ENCODE measurements at places on chromosomes 5 and 9.

DNA sequence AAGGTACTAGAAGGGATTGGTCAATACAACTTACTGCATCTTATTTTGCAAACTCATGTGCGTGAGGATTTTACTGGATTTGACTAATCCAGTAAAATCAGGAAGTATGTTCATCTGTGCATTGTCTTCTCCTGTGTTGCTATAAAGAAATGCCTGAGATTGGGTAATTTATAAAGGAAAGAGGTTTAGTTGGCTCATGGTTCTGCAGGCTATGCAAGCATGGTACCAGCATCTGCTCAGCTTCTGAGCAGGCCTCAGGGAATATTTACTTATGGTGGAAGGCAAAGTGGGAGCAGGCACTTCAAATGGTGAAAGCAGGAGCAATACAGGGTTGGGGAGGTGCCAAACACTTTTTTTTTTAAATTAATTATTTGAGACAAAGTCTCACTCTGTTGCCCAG lies 2199.5 kb upstream of the WWC1 start:
- DNase-seq: no peak

- no peak for DNase-seq
These were observed 129.6 kb downstream of the PIK3R1 start for GRCh38 chr5:68345171-68345570.

- no peak for DNase-seq
These were observed 385.2 kb downstream of the FAM170A start for GRCh38 chr5:120014535-120014934.

DNA sequence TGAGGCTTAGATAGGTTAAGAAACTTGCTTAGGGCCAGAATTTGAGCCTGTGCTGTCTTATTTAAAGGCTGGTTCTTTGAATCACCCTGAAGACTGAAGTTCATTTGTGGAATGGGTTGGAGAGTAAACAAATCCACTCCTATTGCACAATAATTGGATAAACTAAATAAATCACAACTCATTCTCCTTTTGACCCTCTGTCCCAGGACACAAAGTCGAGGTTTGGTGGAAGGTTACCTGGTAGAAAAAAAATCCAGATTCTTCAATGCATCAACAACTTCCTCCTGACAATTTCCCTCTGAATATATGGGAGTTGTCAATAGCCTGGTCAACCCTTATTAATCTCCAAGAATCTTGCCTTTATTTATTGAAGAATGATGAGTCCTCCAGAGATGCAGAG lies 28.9 kb downstream of the TBC1D2 start:
- no peak for DNase-seq

GRCh38 chr9:108196332-108197007 lies 659.3 kb downstream of the ACTL7B start:
- DNase-seq: no peak

DNA sequence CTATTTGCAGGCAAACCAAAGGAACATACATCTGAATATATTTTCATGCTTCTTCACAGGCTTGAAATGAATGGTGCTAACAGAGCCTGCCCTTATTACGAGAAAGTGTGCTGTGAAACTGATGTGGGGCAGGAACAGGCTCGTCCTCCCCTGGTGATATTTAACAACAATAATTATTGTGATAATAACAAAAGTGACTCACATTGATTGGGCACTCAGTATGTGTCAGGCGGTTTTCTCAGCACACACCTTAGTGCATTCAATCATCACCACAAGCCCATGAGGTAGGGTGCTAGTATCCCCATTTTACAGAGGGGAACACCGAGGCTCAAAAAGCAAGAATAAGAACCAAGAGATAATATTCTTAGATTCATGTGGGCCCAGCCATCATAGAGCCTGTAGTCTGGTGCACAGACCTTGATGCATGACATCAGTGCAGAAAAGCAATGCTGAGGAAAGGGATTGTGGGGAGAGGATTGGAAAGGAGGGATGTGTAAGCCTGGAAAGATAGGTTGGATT lies 18.1 kb upstream of the BOD1 start:
- no peak for DNase-seq

DNA sequence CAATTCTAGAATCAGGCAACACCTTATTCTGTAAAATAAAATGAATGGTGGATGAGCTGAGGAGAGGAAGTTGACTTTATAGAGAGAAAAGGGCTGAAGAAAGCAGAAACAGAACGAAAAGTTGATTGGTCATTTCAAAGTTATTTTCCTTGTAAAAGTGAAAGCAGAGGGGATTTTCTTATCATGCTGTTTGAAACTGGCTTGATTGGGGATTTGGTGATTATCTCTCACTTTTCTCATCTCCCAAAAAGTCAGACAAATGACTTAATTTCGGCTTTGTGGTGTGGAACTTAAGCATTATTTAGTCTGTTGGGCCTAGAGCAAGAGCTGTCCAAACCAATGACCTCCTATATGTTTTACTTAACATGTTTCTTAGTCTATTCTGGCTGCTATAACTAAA lies 60.5 kb upstream of the ITGA2 start:
- DNase-seq: no peak

GRCh38 chr5:91098541-91098940 lies 284.6 kb downstream of the ARRDC3 start:
- DNase-seq: no peak

GRCh38 chr5:107232788-107233187 lies 437.9 kb downstream of the EFNA5 start:
- no peak for DNase-seq

- DNase-seq: no peak
These were observed 9.1 kb downstream of the ZCCHC9 start for GRCh38 chr5:81310402-81311063.

GRCh38 chr5:141574122-141574510 lies 44.7 kb downstream of the DIAPH1 start:
- DNase-seq: no peak

GRCh38 chr9:136020206-136020605 lies 59.0 kb upstream of the UBAC1 start:
- DNase-seq: no peak

DNA sequence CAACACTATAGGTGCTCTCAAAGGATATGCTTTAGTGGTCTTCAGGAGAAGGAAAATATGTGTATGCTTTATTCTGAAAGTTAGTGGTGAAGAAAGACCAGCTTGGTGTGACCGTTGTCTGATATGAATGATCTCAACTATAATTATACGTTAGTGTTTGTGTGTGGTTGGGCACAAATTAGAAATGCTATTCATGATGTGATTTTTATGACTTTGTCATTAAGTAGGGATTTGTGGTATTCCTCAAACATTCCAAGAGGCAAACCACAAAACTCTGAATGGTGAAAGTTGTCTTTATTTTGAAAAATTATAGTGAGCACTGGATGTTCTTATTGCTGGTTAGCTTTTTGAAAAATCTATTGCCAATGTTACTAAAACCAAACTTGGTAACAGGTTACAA lies 6.2 kb upstream of the F2R start:
- no peak for DNase-seq

DNA sequence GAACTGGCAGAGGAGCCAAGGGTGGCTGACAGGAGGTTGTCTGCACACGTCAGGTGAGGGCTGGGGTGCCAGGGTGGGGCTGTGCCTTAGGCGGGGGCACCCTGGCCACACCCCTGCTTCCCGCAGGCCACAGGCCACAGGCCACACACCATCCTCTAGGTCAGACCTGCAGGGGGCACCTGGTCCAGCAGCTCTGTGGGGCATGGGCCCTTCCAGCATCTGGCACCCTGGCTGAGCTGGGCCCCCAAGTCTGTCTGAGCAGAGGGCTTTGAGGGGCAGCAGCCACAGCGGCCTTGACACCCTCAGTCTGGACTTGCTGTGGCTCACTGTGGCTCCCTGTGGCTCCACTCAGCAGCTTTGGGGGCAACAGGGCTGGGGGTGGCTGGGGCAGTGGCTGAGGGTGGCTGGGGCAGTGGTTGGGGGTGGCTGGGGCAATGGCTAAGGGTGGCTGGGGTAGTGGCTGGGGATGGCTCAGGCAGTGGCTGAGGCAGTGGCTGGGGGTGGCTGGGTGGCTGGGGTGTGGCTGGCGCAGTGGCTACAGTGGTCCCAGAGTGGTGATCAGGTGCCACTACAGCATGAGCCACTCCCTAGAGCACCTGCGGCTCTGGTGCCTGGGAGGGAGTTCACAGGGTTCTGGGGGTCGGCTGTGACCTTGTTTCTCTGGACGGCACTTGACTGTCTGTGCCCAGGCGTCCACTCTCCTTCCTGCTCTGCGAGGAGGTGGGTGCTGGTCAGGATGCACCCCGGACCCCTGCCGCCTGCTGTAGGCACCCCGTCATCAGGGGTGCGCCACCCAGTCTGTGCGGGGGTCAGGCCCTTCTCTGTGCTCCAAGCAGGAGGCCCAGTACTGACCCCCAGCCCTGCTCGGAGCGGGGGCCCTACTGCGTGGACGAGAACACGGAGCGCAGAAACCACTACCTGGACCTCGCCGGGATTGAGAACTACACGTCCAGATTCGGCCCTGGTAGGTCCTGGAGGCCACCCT lies 27.1 kb downstream of the NKD2 start:
- no peak for DNase-seq

- DNase-seq: no peak
These were observed 144.8 kb downstream of the ST8SIA4 start for GRCh38 chr5:100758306-100758705.

DNA sequence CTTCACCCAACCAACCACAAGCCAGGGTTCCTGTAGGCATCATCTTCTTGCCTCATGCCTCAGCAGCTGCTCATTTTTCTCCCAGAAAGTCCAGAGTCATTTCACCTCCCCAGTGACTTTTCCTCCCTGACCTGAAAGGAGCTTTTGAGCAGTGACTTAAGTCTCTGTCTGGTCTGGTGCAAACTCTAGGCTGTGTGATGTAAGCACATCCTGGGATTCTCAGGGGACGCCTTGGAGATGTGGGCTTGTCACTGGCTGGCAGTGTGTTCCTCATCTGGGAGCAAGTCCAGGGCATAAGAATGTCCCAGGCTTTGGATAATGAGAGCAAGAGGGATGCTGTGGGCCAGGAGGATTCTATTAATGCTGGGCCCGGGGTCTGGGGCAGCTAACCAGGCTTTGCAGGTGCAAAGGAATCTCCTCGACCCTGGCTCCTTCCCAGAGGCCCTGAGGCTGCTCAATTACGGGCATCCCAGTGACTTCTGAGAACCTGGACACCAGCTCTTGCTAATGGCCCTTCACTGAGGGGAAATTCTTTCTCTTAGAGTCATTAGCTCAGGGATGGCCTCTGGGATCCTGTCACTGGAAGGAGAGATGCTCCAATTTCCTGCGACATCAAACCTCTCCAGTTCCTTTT lies 211.0 kb upstream of the PANK3 start:
- no peak for DNase-seq

DNA sequence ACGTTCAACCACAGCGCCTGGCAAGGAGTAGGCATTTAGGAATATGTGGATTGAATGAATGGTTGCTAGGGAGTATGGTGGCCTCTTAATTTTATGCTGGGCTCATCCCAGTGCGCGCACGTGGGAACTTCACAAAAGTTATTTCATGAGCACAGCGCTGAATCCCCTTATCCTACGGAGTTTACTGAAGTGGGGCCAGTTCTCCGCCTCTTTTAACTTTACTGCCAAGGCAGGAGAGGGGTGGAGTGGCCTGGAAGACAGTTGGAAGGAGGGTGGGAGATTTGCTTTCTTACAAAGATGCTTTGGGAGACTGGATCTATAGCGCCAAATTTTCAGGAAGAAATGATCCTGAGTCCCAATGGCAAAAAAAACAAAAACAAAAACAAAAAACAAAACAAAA lies 326.5 kb downstream of the SH3GL2 start:
- DNase-seq: no peak

DNA sequence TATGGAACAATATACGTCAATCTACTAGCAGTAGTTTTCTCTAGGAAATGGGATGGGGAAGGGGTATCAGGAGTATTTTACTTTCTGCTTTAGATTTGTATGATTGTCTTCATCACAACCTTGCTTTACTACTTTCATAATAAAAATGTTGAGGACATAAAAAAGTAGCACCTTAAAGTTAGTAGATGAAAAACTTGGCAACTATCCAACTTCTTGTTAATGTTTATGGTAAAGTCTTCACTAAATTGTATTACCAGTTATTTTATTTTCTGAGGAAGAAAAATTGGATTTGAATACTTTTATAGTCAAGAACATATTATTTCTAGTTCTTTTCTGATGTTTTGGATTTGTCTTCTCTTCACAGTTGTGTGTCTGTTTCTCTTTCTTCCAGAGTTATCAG lies 372.1 kb downstream of the ARRDC3 start:
- DNase-seq: no peak

DNA sequence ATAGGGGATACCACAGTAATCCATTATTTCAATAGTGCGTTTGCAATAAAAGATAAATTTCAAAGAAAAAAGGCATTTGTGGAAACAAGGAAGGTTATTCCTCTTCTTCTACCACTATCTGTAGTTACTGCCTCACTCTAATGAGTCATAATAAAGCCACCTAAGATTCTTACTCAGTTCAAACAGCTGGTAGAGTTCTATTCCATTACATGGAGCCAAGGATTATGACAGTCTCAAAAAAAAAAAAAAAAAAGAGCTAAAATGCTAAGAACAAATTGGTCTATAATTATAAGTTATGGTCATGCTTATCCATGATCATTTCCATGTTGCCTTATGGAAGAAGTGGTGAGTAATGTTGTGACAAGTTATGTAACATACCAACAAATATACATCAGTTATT lies 46.3 kb downstream of the DENND1A start:
- no peak for DNase-seq

GRCh38 chr5:152593388-152593787 lies 188.3 kb upstream of the NMUR2 start:
- no peak for DNase-seq

DNA sequence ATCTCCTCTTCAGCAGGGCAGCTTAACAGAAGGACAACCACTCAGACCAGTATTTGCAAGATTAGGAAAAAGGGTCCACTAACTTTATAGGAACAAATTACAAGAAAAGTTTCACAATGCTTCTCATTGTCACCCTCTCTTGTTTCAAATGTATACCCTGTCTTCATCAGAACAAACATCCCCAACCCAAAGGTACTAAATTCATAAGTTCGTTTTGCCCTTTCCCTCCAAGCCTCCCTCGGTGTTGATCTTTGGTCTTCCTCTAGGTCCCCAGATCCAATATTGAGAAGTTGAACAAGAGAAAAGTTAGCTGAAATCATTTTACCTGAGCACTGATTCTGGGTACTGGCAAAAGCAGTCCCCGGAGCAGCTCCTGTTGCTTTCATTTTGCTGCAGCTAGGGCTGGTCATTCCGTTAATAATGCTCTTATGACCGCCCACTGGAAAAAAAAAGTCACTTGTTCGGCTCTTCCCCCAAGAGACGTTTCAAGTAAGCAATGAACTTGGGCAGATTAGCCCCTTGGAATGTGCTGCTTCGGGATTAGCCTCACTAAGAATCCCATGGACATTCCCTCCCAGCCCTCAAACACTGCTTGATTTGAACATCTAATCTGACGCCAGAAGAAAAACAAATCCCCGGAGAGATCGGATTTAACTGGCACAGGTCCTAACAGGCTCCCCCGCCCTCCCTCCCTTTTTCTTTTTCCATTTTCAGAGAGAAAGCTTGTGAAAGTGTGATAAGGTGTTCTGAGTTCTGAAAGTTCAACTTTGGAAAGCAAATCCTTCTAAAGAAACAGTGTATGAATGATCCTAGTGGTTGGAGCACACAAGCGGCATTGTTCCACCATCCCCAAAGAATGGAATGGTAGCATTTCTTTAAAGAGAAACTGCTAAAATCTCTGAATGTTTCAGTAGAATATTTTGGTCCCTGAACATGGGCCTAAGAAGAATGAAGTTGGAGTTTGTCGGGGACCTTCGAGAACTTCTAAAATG lies 252.5 kb downstream of the TRPM3 start:
- no peak for DNase-seq

- DNase-seq: no peak
These were observed 21.7 kb upstream of the FBXW11 start for GRCh38 chr5:172028167-172028566.

Data from NCI-H446 treated with DMSO at 0.1 percent for 48 hours (cell line).